ENCODE measurements at places on chromosomes 2 and 18.
A peak's percentile ranks its signal among the peaks of the same experiment; 100 is the strongest.

DNA sequence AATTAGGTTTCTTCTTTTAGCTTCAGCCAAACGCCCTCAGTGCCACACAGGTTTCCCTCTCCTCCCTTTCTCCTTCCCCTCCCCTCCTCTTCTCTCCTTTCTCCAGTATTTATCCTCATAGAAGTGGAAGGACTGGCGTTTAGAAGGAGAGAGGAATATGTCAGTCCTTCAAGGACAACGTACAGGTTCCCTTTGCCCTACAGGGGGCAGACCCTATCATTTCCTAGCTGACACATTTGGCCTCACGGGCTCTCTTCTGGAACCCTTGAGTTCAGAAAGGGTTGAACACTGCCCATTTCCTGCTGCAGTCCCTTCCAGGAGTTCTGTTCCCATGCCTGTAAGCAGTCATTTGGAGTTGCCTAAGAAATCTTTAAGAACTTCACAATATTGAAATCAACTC is 46.1 kb downstream of the CDCA7 start:
- peaks cover 10% of the 10 kb centered on the region for H3K4me1 ChIP-seq
- no peaks in the 10 kb centered on the region for H3K36me3 ChIP-seq

- no peaks in the 10 kb centered on the region for H3K4me1 ChIP-seq
- peaks cover 12% of the 10 kb centered on the region for H3K27me3 ChIP-seq
- no peaks in the 10 kb centered on the region for H3K36me3 ChIP-seq
- H3K4me3 ChIP-seq = no peak overlapping the region
- DNase-seq = no peak
Observed at GRCh38 chr2:95669441-95669991, 77.7 kb downstream of the TRIM43 start.

GRCh38 chr2:137888845-137889244 is 75.4 kb upstream of the HNMT start:
- no peaks in the 10 kb centered on the region for H3K27me3 ChIP-seq
- no peak for DNase-seq
- H3K36me3 ChIP-seq = no peaks in the 10 kb centered on the region
- no peak overlapping the region for H3K4me3 ChIP-seq
- no peaks in the 10 kb centered on the region for H3K4me1 ChIP-seq

GRCh38 chr2:48050711-48051110 is 144.4 kb upstream of the FBXO11 start:
- peaks cover 5% of the 10 kb centered on the region for H3K27me3 ChIP-seq
- H3K36me3 ChIP-seq = no peaks in the 10 kb centered on the region
- no peak for DNase-seq
- H3K4me3 ChIP-seq = no peak overlapping the region
- no peak overlapping the region for H3K27ac ChIP-seq
- H3K4me1 ChIP-seq = no peaks in the 10 kb centered on the region

GRCh38 chr2:141994066-141994465 is 136.8 kb downstream of the LRP1B start:
- DNase-seq = no peak
- H3K36me3 ChIP-seq = no peaks in the 10 kb centered on the region
- H3K4me1 ChIP-seq = no peaks in the 10 kb centered on the region
- no peak overlapping the region for H3K27ac ChIP-seq

DNA sequence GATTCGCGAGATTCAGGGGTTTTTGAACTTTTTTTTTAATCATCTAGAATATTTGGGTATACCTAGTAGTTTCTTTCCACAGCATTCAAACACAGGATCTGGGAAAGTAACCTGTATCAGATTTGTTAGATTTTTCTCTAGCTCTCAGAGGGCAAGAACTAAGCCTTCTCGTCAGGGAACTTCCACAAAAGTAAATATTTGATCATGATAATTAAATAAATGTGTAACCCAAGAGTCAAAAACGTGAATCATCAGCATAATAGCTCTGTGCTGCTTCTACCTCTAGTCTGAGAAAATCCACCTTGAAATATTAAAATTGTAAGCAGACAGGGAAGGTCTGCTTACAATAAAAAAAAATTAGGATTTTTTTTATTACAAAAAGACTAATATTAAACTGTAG is 225.7 kb upstream of the SPOPL start:
- H3K4me1 ChIP-seq = no peaks in the 10 kb centered on the region
- no peak overlapping the region for H3K4me3 ChIP-seq
- H3K36me3 ChIP-seq = no peaks in the 10 kb centered on the region
- no peak overlapping the region for H3K27ac ChIP-seq
- H3K27me3 ChIP-seq = no peaks in the 10 kb centered on the region
- DNase-seq = no peak

- no peak overlapping the region for H3K4me3 ChIP-seq
- H3K27ac ChIP-seq = no peak overlapping the region
- no peaks in the 10 kb centered on the region for H3K36me3 ChIP-seq
- peaks cover 14% of the 10 kb centered on the region for H3K4me1 ChIP-seq
- DNase-seq = no peak
Observed at GRCh38 chr2:151670846-151671597, 63.3 kb downstream of the NEB start.

DNA sequence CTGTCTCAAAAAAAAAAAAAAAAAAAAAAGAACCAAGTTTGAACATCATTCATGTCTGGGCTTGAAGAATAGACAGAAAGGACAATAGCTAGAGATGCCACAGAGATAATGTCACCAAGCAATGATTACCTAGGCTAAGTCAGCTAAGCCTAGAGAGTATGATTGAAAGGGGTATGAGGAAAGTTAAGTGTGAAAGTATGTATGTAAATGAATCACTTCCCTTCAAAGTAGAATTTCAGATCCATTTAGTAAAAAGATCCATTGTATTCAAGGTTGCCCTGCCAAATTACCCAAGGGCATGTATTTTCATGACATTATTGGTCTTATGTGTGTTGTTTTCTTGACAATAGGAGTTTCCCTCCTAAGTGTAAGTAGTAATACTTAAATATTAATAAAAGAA is 34.1 kb upstream of the SLC39A10 start:
- H3K27me3 ChIP-seq = no peaks in the 10 kb centered on the region
- DNase-seq = no peak
- H3K4me3 ChIP-seq = no peak overlapping the region
- no peak overlapping the region for H3K27ac ChIP-seq

DNA sequence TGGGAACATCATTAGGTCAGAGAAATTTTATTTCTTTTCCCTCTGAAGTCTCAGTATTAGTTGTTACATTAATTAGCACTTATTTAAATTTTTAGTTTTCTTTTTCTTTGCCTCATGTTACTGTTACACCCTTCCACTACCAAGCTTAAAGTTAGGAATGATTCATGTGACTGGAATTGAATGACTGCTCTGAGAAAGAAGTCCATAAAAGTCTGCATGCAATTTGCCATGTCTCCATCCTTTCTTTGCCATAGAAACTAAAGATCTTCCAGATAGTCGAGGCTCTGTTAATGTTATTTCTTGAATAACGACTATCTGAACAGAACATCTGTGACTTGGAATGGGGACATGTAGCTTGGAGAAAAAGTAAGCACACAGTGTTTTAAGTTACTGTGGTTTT is 1269.8 kb upstream of the PIK3C3 start:
- H3K36me3 ChIP-seq = no peaks in the 10 kb centered on the region
- no peak overlapping the region for H3K4me3 ChIP-seq

- DNase-seq = no peak
- no peak overlapping the region for H3K27ac ChIP-seq
- H3K27me3 ChIP-seq = peaks cover 4% of the 10 kb centered on the region
- no peaks in the 10 kb centered on the region for H3K4me1 ChIP-seq
- no peak overlapping the region for H3K4me3 ChIP-seq
- no peaks in the 10 kb centered on the region for H3K36me3 ChIP-seq
Observed at GRCh38 chr2:224646242-224646846, 61.2 kb upstream of the CUL3 start.

- no peak for DNase-seq
- peaks cover 78% of the 10 kb centered on the region for H3K4me1 ChIP-seq
- H3K36me3 ChIP-seq = peaks cover 60% of the 10 kb centered on the region
- H3K27ac ChIP-seq = peak overlapping the region; percentile 80
- no peaks in the 10 kb centered on the region for H3K27me3 ChIP-seq
Observed at GRCh38 chr18:9106800-9107584, 4.5 kb downstream of the NDUFV2 start.

DNA sequence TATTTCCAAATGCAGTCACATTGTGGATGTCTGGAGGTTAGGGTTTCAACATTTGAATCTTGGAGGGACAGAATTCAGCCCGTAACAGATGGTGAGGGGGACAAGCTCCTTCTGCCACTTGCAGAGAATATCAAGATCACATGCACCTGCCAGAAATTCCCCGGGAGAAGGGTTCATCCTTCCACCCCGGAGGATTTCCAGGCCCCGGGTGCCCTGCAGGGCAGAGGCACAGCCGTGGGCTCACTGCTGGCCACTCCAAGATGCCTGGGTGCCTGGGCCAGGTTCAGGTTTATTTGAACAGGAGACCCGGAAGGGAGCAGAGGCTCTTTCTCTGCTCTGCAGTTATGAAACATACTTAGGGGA is 38.2 kb upstream of the MGAT4A start:
- H3K4me1 ChIP-seq = peaks cover 85% of the 10 kb centered on the region
- H3K36me3 ChIP-seq = peaks cover 3% of the 10 kb centered on the region
- H3K27me3 ChIP-seq = peaks cover 2% of the 10 kb centered on the region
- no peak for DNase-seq

GRCh38 chr18:2173486-2173885 is 397.8 kb downstream of the METTL4 start:
- no peaks in the 10 kb centered on the region for H3K27me3 ChIP-seq
- no peak overlapping the region for H3K4me3 ChIP-seq
- H3K4me1 ChIP-seq = no peaks in the 10 kb centered on the region
- H3K36me3 ChIP-seq = no peaks in the 10 kb centered on the region

Data from activated T-helper 1 cell treated with anti-CD3 and anti-CD28 coated beads, Interleukin-12 subunit alpha, Interleukin-12 subunit beta, Interleukin-2, Interleukin-4 antibody, amounts not matched to agents 30 ng/mL and 10 ng/mL and 1 ng/mL, durations not matched to agents 14 hours and 24 hours and 36 hours (primary cell).